ENCODE measurements at places on chromosomes 1 and 21.
A peak's percentile ranks its signal among the peaks of the same experiment; 100 is the strongest.

DNA sequence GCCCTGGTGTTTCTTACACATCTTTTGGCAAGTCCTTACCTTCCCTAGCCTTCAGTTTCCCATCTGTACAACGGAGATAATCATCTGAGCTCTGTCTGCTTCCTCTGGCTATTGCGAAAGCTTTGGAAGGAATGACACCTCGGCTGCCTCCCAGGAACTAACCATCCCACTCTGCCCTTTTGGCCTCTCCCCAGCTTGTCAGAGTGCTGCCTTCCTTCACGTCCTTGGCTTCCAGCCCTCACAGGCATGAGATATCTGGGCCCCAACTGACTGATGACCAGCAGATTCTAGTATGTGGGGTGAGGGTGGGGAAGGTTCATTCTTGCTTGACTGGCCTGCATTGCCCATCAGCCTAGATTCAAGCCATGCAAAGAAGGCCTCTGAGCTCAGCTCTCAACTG is 253.1 kb upstream of the FGGY start:
- no peak for DNase-seq

GRCh38 chr1:232417636-232418248 is 212.2 kb downstream of the SIPA1L2 start:
- DNase-seq = no peak

DNA sequence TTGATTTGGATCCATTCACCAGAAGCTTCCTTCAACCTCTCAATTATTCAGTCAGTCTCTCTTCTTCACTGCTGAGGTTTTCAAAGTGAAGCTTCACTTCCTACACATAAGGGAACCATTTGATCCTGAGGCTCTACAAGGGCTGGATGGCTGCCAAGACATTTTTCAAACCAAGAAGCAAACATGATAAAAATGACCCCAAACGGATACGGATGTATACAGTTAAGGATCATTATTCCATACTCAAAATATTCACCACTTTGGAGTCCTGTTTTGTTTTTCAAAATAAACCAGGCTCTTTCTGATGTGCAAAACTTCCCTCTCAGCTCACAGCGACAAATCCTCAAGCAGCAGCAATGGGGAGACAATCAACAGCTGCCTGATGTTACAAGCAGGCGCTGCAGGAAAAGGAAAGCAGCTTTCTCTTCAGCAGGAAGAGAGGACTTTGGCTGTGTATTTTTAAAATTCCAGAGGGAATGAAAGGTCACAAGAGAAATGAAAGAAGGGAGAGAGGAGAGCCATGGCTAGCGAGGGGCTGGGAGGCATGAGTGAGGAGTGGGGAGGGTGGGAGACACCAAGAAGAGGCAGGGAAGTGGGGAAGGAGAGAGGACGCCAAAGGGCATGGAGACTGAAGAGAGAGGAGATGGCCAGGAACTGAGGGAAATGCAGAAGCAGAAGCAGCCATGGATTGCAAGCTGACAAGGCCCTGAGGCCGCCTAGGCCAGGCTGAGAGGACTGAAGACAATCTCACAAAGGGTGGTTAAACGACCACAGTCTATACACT is 145.4 kb downstream of the SLC45A1 start:
- DNase-seq = peak; percentile 56

- peak; percentile 42 for DNase-seq
These were observed 52.3 kb downstream of the GRIK3 start for GRCh38 chr1:36981771-36982622.

DNA sequence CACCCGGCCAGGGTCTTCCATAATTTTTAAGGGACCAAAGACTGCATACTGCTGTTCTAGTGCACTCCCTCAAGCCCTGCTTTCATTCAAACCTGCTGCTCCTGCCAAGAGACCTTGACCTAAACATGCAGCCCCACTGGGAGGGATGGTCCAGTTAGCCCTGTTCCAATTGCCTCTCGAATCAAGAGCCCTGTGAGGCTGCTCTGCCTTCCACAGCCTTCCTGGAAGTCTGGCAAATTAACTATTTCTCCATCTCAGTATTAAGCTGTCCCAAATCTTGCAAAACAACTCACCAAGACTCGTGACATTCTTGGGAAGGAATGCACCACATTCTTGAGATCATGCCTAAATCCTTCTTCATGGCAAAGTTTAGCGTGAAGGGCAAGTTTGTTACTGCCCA is 231.3 kb downstream of the C1orf94 start:
- no peak for DNase-seq

- DNase-seq = peak; percentile 13
These were observed 24.9 kb upstream of the CR1L start for GRCh38 chr1:207619871-207620542.

GRCh38 chr1:175182201-175182746 is 10.3 kb downstream of the KIAA0040 start:
- DNase-seq = no peak

- no peak for DNase-seq
These were observed 24.5 kb downstream of the ERO1B start for GRCh38 chr1:236257216-236257615.

- DNase-seq = no peak
These were observed 14.7 kb downstream of the KIF21B start for GRCh38 chr1:201008666-201009360.
